ENCODE measurements at places on chromosomes 6 and 20. TPM values are rescaled to one million over a fixed set of nuclear protein-coding genes. Genes with fewer than 3 reads are reported as not detected.

Gene NPBWR2
- total RNA-seq, result not detected

Gene CDSN
- total RNA-seq, result 0.06 TPM

Gene SLC22A7
- not detected for total RNA-seq

Gene TINAG
- 0.14 TPM for total RNA-seq

Gene WDR27
- 9.0 TPM for total RNA-seq

Gene HSPA12B
- 0.47 TPM for total RNA-seq

Gene SOX12
- 27.2 TPM for total RNA-seq

Gene IPCEF1
- 0.10 TPM for total RNA-seq

Gene TCF21
- 0.04 TPM for total RNA-seq

Gene KIAA1755
- 0.18 TPM for total RNA-seq

Gene OPN5
- not detected for total RNA-seq

Gene PROKR2
- not detected for total RNA-seq

Gene PI16
- not detected for total RNA-seq

Data from A549 treated with dexamethasone at 1 μM for 4 hours (cell line).